ENCODE measurements at places on chromosomes 3 and 15.

DNA sequence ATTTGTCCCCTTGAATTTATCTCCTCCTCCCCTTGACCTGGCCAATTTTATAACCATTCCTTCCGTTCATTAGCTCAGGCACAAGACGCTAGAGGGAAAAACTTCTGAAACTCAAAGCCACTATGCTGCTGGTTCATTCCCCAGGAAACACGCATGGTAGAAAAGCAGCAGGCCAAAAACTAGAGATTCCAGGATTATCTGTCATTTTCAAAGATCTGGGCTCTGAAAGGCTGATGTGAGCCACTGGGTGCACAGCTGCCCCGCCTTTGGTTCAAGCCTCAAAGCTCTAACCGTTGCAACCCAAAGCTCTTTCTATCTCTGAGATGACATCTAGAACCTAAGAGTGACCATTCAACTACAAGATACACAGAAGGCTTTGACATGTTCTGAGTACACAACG is 6.1 kb downstream of the ANP32A start:
- no peak for DNase-seq

- DNase-seq = no peak
Observed at GRCh38 chr15:83112233-83112955, 4.9 kb downstream of the TM6SF1 start.

DNA sequence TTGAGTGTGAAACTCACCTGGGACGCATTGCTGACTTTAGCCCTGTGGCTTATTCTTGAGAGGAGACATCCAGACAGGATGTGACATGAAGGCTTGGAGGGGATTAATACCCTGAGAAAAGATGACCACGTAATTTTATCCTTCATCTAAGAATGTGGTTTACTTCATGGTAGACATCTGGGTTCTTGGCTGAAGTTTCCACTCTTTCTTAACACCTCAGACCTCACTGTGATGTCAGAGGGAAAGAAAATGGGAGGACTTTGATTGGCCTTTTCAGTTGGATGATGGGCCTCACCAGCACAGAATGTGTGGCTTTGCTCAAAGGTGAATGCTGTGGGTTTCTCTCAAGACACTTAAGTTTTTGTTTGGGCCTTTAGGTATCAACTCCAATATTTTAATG is 16.5 kb downstream of the GORASP1 start:
- no peak for DNase-seq

- DNase-seq = no peak
Observed at GRCh38 chr3:20668411-20668810, 482.4 kb upstream of the SGO1 start.

DNA sequence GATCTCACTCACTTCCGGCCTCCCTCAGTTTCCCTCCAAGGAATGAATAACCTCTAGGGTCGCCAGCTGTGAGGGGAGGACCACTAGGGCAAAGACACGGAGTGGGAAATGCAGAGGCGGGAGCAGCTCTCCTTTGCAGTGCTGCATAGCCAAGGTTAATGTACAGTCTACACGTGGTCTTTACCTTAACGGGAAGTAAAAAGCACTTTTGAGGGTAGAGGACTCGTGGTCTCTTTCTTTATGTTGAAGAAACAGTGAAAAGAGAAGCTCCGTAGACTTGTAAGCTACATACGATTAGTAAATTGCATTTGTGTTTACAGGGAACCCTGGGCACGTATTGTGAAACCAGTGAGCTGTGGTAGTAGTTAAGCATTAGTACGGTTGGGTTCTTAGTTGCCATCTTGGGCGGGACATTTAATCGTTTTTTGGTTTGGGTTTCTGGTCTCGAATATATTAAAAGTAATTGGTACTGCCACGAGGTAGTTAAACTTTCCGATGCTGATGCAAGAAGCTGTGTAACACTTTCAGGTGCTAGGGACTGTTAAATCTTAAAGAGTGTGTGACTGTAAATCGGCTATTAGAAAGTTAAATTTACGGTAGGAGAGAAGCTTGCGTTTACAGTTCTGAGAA is 828 bp downstream of the U2SURP start:
- DNase-seq = no peak

DNA sequence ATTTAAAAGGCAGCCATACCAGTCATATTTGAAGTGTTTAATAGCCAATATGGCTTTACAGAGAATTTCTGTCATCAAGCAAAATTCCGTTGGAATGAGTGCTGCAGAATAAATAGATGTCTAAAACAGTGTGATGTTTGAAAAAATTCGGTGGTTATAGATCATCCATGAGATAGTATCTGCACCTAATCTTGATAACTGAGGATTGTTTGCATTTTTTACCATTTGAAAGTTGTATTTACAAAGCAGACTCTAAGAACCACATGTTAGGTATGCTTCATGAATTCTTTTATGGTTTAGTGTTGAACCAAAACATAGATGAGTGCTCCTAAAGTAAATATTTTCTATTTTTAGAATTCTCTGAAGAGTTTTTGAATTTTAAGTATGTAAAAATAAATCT is 476.1 kb downstream of the NAALADL2 start:
- no peak for DNase-seq

DNA sequence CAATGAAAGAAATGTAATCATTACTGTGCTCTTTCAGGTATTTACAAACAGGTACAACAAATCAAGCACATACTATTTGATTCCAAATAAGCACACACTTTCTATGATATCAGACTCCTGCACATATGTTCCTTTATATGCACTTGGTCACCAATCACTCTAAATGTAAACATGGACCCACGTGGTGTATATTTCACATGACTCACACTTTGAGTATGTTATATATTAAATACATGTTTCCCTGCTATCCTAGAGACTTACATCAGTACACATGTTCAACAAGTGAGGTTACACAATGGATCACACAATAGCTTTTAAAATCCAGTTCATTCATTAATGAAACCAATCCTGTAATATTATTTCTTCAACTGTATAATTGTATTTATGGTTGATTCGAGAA is 683.5 kb downstream of the NR2F2 start:
- DNase-seq = no peak

DNA sequence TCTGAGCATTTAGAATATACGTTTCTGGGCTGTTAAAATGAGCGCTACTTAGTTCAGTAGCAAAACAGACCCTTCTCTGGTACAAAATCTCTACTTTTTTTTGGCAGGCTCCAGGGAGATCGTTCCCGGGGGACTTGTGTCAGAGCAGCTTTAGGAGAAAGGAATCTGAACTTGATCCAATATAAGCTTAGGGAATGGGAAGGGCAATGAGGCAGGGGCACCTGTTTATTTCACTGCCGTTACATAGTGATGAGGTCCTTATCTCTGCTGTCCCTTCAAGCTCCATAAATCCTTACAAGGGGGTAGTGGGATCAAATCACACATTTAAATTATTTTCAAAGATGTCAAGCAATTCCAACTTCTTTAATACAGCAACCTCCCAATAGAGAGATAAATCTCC is 128.7 kb upstream of the BNIP2 start:
- DNase-seq = no peak

DNA sequence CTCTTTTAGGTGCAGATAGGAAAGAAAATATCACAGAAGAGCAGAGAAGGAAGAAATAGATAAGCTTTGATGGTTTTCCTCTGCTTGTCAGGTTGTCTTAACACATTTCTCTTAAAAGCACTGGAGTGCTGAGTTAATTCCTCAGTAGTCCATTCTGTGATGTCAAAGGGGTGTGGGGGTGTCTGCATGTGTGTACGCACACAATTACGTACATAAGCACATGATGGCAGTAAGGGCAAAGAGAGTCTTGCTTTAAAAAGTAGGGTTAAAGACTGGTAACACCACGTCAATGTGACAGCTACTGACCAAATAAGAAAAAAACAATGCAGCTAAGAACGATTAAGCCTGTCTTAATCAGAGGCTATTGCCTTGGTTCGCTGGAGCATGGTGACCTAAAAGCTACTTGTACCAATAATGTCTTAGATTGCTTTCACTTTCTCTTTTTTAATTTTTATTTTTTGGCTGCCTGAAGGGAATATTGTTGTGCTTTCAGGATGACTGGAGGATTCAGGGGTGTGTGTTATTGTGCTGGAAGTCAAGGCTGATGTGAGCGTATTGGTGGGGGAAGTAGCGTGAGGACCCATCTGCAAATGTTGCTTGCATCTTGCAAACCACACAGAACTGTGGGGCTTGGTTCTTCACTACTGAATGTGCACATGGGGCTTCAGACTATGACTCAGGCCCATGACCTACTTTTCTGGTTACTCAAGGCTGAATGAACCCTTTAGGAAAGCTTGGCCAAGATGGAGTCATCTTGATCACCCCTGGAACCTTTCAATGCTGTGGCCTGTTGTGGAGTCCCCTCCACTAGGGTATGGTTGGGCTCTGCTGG is 417.8 kb upstream of the TPM1 start:
- no peak for DNase-seq

GRCh38 chr3:133474817-133475216 is 75.0 kb downstream of the BFSP2 start:
- no peak for DNase-seq

- no peak for DNase-seq
Observed at GRCh38 chr3:7309641-7310102, 448.8 kb downstream of the GRM7 start.

All from stimulated activated CD4-positive, alpha-beta T cell treated with anti-CD3 and anti-CD28 coated beads, TNF-alpha, amount 100 ng/mL, for 1 hour (primary cell).